ENCODE measurements at places on chromosomes 16 and 17.

- DNase-seq = no peak
Observed at GRCh38 chr17:71477356-71477755, 643.5 kb upstream of the SOX9 start.

- no peak for DNase-seq
Observed at GRCh38 chr17:57379237-57379894, 123.0 kb downstream of the MSI2 start.

GRCh38 chr16:24953306-24953705 is 61.9 kb downstream of the ARHGAP17 start:
- DNase-seq = no peak

- no peak for DNase-seq
Observed at GRCh38 chr16:19823322-19823721, 61.3 kb downstream of the GPRC5B start.

DNA sequence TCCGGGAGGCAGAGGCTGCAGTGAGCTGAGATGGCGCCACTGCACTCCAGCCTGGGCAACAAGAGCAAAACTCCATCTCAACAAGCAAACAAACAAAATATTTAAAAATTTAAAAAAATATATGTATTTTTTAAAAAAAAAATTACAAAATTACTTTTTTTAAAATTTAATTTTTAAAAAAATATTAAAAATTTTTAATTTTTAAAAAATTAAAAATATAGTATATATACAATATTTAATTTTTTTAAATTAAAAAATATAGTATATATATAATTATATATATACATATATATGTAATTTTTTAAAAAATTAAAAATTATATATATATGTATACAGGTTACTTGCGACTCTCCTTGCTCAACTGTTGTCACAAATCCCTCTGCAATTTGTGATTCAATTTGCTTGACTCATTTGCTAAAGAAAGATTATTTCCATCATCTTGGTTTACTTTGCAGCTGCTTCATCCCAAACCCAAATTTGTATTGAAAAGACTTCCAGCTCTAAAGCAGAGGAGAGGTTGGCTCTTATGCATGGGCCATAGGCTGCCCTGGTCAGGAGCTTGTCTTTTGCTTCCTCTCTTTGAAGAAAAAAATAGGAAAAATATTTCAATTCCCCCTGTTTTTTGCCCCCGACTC is 247.4 kb upstream of the IRX3 start:
- no peak for DNase-seq

DNA sequence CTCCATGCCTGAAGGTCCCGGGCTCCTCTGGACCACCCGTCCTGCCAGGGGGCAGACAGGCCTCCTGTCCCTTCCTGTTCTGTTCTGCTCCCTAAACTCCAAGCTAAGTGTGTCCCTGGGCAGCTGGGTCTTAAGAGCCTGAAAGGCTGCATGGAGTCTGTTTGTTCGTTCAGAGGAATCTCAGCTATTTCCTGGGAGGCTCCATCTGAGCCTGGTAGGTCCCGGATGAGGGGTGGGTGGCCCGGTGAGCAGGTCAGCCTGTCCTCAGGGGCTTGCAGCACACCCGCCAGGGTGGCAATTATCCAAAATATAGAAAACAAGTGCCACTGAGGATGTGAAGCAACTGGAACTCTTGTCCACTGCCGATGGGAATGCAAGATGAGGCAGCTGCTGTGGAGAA is 12.6 kb downstream of the ACTG1 start:
- no peak for DNase-seq

GRCh38 chr16:3961449-3961849 is 80.9 kb upstream of the CREBBP start:
- DNase-seq = no peak

GRCh38 chr17:40303009-40303657 is 5.8 kb upstream of the RARA start:
- DNase-seq = no peak

DNA sequence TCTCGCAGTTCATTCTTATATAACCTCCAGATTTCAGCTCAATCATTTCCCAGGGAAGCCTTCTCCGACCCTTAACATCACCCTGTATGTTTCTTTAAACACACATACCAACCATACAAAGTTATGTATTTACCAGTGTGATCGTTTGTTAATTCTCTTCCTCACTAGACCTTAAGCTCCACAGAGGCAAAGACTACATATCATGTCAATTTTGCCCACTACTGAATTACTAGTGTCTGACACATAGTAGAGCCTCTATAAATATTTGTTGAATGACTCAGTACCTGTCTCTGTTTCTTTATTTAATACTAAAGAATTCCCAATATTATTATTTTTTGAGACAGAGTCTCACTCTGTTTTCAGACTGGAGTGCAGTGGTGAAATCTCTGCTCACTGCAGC is 137.2 kb downstream of the SHISA9 start:
- DNase-seq = no peak

- DNase-seq = peak; percentile 100
Observed at GRCh38 chr17:74873037-74873873, 461 bp upstream of the FDXR start.

GRCh38 chr17:27575096-27575911 is 55.7 kb upstream of the LGALS9 start:
- DNase-seq = no peak

DNA sequence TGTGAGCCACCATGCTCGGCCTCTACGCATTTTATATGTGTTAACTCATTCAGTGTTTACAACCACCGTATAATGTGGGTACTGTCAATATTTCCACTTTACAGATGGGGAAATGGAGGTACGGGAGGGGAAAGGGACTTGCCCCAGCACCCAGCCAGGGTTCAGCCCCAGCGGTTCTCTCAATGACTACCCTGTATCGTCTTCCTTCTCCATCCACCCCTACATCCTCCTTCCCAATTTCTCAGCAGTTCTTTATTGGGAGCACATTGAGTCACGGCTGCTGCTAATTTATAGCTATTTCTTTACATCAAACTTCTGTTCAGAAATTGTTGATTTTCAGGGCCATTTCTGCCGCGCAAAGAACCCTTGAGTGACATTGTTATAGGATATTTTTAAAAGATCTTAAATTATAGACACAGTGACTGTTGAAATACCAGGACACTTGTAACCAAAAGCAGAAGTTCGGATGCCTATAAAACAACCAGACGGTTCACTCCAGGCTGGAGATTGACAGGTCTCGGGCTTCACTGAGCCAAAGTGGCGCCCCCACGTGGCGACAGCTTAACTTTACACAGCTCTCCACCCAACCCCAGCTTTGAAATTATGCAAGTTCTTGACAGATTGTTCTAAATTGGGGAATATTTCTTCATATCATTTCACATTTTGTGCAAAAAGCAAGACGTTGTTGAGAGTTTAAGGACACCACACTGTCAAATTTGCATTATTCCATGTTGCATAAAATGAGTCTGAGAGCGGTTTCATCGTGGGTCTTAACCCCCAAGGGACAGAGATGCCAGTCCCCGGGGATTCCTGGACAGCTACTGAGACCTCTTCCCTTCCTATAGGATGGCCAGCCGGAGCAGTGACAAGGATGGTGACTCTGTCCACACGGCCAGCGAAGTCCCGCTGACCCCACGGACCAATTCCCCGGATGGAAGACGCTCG is 11.8 kb downstream of the SYT17 start:
- peak; percentile 79 for DNase-seq

DNA sequence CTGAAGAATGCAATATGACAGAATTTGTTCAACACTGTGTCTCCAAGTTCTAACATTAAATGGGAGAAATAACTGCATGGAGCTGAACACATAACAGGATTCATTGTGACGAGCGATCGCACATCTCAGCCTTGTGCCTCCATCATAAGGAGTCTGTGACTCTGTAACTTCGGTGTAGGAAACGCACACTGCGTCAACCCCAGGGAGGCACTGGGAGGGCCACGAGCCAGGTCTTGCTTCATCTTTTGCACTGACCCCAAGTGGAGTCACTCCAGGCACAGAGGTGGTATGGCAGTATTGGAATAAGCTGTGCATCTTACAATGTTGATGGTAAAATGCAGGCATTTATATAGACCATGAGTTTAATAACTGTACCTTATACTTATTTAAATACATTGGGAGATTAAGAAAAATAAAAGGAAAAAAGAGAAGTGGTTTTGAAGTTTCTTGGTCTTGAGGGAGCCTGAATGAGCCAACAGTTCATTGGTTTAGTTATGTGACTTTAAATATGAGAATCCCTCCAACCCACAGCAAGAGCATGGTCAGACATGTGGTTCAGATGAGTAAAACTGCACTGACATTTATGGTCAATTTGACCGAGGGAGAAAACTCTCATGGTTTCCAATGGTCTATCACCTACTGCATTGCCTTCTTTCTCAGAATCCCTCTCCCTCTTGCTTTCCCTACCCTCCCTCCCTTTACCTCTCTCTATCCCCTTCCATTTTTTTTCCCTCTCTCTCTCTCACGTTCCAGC is 5.7 kb upstream of the PMP22 start:
- no peak for DNase-seq

DNA sequence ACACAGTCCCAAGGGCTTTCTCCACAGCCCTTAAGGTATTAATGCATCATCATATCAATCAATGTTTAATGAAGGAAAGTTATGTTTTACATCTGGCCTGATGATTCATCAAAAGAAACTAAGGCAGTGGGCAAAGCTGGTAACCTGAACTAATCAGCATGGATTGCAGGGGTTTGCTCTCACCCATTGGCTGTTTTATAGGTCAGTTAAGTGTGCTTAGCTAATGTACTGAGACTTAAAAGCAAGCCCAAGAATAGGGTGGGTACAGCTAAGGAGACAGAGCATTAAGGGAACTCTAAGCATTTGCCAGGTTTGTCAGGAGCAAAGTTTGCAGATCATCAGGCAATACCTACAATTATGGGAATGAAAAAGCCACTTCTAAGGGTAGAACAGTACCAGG is 1247.6 kb downstream of the CDH8 start:
- no peak for DNase-seq

DNA sequence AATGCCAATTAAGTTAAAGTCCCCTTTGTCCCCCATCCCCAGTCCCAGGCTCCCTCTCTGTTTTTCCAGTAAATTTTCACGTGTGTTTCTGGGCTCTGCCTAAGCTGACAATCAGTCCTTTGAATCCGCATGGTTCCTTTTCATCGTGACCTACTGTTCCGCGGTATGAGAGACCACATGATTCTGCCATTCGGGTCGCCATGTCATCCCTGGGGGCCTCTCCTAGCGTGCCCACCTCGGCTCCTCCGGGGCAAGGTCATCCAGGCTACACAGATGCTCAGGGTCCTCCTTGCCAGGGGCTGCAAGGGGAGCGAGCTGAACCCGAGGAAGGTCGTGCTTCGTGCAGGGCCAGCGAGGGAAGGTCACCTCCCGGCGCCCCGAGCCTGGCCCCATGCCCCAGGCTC is 157.6 kb downstream of the RAB11FIP4 start:
- DNase-seq = no peak

GRCh38 chr16:47395733-47396498 is 64.9 kb downstream of the ITFG1 start:
- no peak for DNase-seq

- no peak for DNase-seq
Observed at GRCh38 chr16:78942625-78943245, 657.8 kb downstream of the MAF start.

DNA sequence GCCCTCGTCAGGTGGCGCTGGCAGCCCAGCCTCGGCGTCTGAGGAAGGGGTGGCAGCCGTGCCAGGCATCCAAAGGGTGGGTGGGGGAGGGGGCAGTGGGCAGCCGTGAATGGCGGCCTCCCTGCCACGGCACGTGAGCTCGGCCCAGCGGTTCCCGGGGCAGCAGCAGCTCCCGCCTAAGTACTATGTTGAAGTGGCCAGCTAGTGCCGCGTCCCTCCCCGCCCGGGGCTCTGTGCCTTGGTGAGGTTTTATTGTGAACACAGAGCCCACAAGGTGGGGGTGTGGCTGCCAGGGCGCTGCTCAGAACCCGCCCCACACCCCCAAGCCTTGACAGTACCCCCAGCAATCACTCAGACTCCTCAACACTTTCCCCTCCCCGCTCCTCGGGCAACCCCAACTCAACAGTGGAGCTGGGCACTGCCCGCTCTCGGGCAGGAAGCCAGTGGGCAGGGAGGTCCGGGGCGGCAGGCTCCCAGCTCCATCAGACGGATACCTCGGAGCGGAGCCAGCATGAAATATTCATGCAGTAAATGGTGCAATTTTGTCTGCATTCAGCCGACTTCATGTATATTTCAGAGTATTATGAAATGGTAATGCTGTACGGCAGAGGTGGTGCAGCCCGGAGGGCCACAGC is 80.4 kb downstream of the ENGASE start:
- DNase-seq = no peak
